Activated CD8-positive, alpha-beta memory T cell treated with anti-CD3 and anti-CD28 coated beads for 24 hours (primary cell): ENCODE measurements at places on chromosomes 2 and 18.

DNA sequence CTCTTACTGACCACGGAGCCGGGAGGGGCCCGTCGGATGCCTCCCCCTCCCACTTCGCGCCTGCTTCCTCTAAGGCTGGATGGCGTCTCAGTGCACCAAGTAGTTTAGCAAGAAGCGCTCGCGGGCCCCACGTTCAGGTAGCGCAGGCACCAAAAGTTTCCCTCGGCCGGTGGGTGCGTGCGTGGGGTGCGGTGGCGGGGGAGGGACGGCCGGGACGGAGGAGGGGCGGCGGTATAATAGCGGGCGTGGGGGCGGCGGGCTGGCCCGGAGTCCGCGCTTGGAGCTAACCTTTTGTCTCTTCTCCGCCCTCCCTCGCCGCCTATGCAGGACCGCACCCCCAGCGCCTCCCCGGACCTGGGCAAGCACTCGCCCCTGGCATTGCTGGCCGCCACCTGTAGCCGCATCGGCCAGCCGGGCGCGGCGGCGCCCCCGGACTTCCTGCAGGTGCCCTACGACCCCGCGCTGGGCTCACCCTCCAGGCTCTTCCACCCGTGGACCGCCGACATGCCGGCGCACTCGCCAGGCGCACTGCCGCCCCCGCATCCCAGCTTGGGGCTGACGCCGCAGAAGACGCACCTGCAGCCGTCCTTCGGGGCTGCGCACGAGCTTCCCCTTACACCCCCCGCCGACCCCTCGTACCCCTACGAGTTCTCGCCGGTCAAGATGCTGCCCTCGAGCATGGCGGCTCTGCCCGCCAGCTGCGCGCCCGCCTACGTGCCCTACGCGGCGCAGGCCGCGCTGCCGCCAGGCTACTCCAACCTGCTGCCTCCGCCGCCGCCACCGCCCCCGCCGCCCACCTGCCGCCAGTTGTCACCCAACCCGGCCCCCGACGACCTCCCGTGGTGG is 1.0 kb downstream of the SP5 start:
- peak; percentile 60 for DNase-seq

DNA sequence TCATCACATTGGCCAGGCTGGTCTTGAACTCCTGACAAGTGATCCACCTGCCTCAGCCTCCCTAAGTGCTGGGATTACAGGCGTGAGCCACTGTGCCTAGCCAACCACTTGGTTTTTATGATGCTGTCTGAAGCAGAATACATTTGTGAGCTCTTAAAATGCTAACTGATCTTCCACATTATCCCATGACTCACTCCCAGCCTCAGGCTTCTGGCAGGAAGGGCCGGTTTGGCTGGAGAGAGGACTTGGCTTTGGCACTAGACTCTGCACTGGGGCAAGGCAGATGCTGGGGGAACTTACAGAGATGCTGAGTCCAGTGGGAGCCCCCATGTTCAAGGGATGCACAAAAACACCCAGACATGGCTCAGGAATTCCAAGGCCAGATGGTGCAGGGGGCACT is 40.5 kb upstream of the SH3BP4 start:
- no peak for DNase-seq

DNA sequence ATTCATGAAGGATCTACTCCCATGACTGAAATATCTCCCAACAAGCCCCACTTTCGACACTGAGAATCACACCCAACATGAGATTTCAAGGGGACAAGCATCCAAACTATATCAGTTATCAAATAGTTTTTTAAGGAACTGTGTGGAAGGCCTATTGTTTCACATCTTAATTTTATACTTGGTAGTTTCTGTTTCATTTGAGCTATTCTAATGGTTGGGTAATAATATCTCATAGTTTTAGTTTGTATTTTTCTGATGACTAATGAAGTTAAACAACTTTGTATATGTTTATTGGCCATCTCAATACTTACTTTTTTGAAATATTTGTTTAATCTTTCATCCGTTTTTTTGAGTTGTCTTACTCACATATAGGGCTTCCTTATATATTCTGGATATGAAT is 135.0 kb downstream of the SCG2 start:
- DNase-seq, result no peak

DNA sequence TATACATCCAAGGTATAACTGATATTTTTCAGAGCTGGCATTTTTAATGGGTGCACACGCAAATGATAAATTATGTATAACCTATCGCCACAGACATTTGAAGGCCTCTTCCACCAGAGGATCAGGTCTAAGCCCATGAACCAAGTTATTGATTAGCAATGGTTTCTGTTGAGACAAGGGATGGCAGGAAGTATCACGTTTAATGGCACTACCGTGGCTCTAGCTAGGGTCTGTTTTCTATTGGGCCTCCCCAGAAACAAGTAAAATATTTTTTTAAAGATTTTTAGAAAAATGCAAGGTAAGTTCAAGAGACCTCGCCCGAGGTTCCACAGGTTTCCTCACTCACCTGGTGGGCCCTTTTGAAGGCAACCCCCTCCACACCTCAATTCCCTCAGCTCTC is 667 bp downstream of the GFPT1 start:
- no peak for DNase-seq

GRCh38 chr2:217790681-217791392 is 212.0 kb downstream of the TNS1 start:
- DNase-seq, result peak; percentile 53

- DNase-seq, result no peak
These were observed 136.9 kb downstream of the PXDN start for GRCh38 chr2:1607236-1607920.

DNA sequence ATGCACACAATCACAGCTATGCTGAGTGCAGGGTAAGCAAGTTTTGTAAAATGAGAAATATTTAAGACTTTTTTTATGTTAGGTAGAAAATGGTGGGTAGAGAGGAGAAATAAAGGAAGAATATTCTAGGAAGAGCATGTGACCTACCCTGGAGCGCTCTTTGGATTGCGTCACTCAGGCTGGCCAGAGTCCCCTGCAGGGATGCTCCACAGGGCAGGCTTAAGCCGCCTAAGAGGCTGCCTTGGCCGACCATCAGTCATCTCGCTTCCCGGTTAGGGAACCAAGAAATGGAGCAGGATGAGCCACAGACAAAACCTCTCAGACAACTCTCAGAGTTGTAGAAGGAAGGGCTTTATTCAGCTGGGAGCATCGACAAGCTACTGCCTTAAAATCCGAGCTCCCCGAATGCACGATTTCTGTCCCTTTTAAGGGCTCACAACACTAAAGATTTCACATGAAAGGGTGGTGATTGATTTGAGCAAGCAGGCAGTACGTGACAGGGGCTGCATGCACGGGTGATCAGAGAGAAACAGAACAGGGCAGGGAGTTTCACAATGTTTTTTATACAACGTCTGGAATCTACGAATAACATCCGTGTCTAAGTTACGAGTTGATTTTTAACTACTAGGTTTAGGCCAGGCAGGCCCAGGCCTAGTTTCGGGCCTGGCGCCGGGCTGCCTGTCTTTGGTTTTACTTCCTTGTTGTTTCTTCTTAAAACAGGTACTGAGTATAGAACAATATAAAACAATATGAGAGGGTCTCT is 1072.0 kb downstream of the CBLN2 start:
- no peak for DNase-seq

GRCh38 chr18:9716780-9717563 is 8.9 kb downstream of the RAB31 start:
- no peak for DNase-seq

DNA sequence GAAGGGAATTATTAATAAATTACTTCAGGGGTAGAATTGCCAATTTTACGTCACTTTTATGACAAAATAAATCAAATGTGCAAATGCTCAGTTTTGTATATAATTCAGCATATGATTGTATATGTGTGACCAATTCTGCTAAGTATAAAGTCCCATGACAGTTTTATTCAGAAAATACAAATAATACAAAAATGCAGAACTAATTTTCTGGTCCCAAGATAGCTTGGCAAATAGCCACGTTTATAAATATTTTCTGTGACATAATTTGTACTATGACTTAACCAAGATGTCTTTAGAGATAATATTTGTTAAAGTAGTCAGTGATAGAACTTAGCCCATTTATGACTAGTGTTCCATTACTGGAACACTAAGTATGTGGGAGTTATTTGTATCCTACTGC is 24.2 kb upstream of the CAB39 start:
- no peak for DNase-seq

DNA sequence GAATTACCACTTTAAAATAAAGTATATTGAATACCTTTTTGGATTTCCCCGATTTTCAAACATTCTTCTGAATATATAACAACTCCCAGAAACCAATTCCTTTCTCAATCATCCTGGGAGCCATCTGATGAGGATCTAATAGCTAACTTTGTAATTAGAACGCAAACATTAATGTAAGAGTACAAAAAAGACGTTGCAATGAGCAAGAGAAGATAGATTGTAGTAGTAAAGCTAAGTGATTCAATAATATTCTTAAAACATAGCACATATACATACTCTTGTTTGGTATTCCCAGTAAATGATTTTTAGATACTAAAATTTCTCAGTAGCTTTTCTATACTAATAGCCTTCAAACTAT is 1.1 kb downstream of the ABCA12 start:
- no peak for DNase-seq

DNA sequence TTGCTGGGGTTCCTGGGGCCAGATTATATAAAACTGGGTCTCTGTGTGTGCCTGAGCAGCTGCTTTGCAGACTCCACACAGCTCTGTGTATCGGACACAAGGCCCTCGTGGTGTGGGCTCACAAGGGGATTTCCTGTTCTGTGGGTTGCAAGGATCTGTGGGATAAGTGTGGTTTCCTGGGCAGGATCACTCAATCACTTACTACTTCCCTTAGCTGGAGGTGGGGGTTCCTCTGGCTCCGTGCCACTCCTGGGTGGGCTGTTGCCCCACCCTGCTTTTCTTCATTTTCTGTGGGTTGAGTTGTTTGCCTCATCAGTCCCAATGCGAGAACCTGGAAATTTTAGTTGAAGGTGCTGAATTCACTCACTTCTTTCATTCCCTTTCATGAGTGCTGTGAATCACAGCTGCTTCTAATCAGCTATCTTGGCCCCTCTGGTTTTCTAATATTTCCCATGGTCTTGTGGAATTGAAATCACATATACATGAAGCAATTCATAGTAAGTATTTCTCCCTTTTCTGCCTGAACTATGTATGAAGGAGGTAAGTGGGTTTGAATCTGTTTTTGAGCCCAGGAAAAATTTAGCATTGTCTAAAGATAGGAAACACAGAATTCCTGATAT is 196.3 kb downstream of the DCDC2C start:
- DNase-seq, result no peak

DNA sequence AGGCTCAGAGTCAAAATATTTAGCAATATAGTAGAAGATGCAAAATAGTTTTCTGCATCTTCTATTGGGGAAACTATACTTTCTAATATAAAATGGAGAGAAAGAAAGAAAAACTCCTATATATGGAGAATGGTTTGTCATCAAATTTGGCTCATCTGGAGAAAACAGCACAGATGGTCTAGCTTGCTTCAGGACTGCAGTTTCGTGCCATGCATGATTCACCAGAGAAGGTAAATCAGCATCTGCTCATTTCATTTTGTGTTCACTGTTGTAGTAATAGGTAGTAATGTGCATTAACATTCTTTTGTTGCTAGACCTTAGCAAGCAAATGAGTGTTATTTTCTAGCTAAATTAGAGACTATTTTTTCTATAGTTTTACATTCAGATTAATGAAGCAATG is 179.0 kb downstream of the ASXL3 start:
- no peak for DNase-seq
